Dermis microvascular lymphatic vessel endothelial cell (primary cell): ENCODE measurements at places on chromosomes 3 and 15. TPM values are rescaled to one million over a fixed set of nuclear protein-coding genes. Genes with fewer than 3 reads are reported as not detected.
A peak's percentile ranks its signal among the peaks of the same experiment; 100 is the strongest.

The SIDT1 gene
- under 0.01 TPM in 1 of 2 replicates, not detected in the other for total RNA-seq

The SEMA6D gene
- total RNA-seq: 0.39 and 1.5 TPM in 2 replicates

The LRTM1 gene
- total RNA-seq: not detected in 2 replicates

The FBXO45 gene
- total RNA-seq: 12.6 and 14.3 TPM in 2 replicates

The LRRC31 gene
- not detected in 2 replicates for total RNA-seq

The PP2D1 gene
- total RNA-seq: not detected in 2 replicates

GRCh38 chr3:127629467-127630403, 750 bp downstream of the PODXL2 start:
- peak; percentile 19 for DNase-seq

DNA sequence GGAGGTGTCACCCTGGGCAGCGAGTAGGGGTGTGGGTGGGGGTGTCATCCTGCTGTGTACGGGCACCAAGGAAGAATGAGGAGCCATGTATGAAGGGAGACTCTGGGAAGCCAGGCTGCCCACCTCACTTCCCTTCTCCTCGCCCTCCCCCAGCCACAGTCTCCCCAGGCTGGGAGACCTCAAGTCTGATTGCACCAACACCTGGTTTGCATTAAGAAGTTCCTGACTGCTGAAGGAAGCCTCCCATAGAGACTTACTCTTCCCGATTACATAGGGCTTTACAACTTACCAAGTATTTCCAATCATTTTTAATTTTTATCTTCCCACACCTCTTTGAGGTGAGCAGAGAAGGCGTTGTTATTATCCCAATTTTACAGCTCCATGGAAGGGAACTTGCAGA, 29.5 kb upstream of the SMAD3 start:
- DNase-seq: no peak

DNA sequence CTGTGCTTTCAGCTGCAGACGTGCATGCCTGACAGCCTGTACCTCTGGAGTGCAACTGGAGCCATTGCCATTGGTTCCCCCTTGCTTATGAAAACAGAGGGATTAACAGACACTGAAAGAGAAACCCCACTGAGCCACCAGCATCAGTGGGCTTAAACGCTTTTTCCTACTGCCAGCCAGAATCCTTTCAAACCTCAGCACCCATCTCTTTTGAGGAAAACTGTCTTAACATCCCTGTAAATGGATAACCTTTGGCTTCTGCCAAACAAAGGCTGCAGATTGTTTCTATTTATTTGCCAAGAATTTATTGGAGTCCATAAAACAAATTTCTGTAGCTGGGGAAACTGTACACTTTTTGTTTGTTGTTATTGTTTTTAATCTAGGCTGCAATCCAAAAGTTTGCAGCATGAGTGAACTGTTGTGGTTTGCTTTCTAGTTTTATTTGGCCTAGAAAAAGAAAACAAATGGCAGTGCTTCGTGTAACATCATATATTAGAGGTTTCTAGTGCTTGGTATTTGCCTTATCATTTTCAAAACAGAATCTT, 369.2 kb upstream of the IL12A start:
- DNase-seq: no peak

DNA sequence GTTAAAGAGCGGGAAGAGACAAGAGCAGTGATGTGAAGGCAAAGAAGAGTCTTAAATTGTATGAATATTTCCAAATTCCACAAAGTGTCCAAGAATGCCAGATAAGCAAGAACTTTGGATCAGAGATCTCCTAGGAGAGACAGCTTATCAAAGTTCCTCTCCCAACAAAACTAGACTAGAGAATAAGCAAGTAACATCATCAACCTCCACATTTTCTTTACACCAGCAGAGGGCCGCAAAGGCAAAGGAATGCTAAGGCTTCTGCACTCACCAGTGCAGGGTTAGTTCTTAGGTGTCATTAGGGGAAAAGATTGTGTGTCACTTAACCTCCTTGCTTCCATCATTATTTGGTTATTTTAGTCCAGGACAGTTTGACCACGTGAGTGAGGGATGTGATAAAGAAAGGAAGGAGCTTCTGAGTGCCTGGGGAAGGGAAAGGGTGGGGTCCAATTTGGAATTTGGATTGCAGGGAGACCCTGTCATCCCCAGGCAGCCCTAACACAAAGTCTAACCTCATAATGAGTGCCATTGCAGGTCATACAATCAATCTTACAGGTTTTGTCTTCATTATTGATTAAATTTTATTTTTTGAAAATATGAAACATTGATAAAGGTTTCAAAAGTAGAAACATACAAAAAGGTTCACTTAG, 7.5 kb upstream of the CMTM6 start:
- DNase-seq: peak; percentile 75

- DNase-seq: no peak
Measured at GRCh38 chr3:67656614-67657013, 2.2 kb upstream of the SUCLG2 start.

GRCh38 chr3:112321867-112322652, 10.9 kb upstream of the CD200 start:
- no peak for DNase-seq

- no peak for DNase-seq
Measured at GRCh38 chr3:184728010-184728527, 16.2 kb upstream of the MAGEF1 start.

GRCh38 chr15:101501703-101502373, 12.3 kb upstream of the PCSK6 start:
- peak; percentile 44 for DNase-seq

DNA sequence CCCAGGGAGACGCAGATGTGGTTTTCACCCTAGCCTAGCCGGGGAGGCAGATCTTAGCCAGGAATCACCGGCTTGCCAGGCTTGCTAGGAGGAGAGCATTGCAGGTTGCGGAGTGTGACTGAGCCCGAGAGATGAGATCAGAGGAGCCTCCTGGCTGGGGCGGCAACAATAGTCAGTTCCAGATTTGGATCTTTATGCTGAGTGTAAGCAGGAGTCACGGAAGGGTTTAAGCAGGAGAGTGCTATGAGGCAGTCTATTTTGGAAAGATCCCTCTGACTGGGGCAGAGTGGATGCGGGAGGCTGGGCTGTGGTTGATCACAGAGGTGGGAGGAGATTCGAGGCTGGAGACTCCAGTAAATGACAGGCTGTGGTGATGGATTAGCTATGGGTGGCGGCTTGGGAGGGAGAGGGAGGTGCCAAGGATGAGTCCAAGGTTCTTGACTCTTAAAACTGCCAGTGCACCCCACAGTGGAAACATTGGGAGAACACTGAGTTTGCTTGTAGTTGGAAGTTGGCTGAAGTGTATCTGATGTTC, 10.4 kb upstream of the BAHD1 start:
- DNase-seq: no peak

DNA sequence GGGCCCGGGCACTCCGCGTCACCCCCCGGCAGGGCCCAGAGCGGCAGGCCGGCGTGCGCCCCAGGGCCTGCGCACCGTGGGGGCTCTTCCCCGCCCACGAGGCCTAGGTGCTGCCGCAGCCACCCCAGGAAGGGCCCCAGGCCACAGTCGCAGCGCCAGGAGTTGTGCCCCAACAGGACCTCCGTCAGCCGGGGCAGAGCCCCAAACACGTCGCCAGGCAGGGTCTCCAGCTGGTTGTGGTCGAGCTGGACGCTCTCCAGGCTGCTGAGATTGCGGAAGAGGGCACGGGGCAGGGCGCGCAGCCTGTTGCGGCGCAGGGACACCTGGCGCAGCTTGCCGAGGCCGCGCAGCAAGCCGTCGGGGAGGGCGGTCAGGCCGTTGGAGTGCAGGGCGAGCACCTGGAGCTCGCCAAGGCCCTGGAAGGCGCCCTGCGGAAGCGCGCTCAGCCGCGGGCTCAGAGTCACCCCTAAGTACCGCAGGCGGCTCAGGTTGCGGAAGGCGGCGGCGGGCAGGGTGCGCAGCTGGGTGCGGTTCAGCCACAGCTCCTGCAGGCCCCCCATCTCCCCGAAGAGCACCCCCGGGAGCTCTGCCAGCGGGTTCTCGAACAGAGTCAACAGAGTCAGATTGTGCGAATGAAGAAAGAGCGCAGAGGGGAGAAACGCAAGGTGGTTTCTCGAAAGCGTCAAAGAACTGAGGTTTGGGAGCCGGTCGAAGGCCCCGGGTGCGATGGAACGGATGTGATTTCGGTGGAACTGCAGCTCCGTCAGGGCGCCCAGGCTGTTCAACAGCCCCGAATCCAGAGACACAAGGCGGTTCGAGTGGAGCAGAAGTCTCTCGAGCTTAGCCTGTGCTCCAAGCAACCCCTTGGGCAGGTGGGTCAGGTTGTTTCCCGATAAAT, 2.0 kb downstream of the GP5 start:
- no peak for DNase-seq

DNA sequence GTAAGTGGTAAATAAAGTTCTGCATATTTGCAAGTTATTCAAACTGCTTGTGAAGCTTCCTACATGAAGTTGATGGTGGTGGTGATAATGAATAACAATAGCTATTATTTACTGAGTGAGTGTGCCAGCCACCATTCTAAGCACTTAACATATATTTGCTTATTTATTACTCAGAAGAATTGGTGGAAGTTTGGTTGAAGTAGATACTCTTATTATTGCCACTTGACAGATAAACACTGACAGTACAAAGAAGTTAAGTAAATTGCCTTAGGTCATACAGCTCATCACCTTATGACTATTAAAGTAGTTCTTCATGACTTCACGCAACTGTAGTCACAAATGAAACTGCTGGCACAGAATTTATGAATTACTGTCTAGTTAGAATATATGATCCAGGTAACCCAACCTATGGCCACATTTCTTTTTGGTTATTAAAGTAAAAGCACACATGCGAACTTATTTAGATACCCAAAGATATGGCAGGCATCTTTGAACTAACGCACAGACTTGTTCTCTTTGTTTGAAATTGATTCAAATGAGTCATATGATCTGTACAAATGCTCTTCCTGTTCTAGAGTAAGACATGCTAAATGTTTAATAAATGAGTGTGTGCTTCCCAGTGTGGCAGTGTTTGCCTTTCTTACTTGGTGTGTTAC, 99.8 kb upstream of the NR2F2 start:
- DNase-seq: no peak

GRCh38 chr3:159277814-159278213, 476.0 kb downstream of the MFSD1 start:
- DNase-seq: no peak

DNA sequence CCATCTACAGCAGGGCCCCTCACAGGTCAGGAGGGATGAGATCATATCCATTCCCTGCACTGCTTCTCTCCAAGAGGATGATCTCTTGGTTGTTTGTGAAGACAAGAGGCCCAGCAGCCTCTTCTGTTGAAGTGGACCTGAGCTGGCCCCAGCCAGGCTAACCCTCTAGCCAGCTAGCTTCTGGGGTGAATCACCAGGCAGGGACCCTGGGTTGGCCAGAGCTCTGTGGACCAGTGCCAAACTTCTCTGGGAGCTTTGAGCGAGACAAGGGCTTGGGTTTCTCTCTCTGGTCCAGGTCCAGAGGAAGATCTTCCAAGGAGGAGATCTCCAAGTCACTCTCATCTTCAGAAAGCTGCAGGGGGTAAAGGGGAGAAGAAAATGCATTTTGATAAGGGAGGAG, 52.7 kb downstream of the CLDN18 start:
- no peak for DNase-seq

DNA sequence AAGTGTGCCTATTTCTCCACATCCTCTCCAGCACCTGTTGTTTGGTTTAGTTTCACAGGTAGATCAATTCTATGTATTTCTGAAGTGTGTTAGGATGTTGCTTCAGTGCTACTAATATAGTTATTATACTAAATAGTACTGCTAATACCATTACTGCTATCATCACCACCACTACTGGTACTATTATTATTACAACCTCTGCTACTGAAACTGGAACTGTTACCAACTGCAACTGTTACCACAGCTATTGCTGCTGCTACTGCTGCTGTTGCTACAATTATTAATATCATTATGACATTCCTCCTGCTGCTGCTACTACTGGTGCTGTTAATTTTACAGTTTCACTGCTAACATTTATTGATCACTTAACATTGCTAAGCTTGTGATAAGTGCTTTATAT, 8.3 kb upstream of the LMOD3 start:
- DNase-seq: no peak

GRCh38 chr3:44932986-44933944, 42.7 kb downstream of the ZDHHC3 start:
- peak; percentile 55 for DNase-seq

- no peak for DNase-seq
Measured at GRCh38 chr3:123842711-123843110, 41.4 kb downstream of the MYLK start.
